ENCODE measurements at places on chromosomes 2 and 18.

DNA sequence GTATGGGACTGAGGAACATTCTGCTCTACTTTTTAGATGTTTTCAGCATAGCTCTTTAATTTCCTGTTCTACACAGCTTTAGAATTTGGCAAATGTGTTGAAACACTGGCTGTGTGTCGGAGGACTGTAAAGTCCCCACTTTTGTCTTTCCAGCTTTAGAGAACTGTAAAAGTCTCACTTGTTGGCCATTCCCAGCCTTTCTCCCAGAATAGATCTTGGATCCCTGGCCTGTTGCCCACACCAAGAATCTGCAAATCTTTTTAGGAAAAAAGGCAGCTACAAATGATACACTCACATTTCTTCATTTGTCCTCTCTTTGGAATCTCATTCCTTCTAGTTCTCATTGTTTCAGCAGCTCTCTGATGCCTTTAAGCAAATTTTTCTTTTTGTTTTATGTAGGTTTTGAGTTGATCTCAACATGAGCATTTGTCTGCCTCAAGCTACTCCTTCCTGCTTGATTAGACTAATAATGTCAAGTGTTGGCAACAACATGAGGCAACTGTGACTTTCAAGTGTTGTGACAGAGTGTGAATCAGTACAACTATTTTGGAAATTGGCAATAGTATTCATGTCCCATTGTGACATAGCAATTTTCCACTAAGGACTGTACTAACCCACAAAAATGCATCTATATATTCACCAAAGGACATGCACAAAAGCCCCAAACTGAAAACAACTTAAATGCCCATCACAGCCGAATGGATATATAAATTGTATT is 610.8 kb downstream of the EPHA4 start:
- DNase-seq, result no peak

DNA sequence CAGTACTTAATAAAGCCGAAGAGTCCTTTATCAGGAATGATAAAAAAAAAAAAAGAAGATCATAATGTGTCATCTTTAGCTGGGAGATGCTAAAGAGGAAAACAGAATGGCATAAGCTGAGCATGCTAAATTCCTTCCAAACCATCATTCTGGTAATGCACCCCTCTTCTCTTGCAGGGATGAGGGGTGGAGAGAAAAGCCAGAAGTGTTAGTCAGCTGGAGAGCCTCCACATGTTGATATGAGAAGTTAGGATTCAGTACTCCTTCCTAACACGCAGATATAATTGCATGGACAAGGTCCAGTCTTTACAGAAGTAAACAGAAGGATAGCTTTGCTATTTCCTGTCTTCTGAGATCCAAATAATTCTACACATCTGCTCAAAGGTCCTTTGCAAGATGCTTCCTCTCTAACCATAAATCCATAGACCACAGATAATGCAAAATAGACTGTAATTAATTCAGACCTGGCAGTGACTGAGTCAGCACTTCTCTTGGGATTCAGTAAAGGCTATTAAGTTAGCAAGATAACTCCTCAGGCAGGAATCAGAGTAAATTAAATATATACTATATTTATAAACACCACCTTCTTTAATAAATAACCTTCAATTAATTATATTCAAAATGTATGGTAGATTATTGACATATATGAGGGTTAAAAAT is 930.0 kb upstream of the KLHL29 start:
- DNase-seq, result no peak

- DNase-seq, result no peak
Observed at GRCh38 chr2:7043690-7044089, 126.5 kb downstream of the RNF144A start.

DNA sequence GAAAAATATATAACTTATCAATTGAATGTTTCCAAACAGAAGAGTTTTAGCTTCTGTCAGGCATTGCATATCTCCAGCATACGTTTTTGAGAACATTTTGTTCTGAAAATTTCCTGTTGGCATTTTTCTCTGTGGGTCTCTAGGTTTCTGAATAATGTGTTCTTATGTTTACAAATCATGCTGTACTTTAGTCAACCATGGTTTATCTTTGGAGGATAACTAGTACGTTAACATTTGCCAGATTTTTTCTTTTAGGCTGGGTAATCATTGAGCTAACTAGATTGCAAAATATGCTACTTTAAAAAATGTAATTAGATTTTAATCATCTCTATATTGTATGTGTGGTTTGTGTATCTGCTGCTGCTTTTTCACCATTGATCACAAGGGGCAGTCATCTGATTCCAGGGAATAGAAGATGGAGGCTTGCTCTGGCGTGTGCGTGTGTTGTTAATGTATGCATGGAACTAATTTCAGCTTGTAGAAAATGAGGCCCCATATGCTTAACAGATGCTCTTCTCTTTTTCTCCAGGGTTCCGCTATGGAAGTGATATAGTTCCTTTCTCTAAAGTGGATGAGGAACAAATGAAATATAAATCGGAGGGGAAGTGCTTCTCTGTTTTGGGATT is 21.3 kb downstream of the XRCC5 start:
- no peak for DNase-seq

GRCh38 chr2:16141641-16141921 is 201.2 kb downstream of the MYCN start:
- DNase-seq, result no peak

DNA sequence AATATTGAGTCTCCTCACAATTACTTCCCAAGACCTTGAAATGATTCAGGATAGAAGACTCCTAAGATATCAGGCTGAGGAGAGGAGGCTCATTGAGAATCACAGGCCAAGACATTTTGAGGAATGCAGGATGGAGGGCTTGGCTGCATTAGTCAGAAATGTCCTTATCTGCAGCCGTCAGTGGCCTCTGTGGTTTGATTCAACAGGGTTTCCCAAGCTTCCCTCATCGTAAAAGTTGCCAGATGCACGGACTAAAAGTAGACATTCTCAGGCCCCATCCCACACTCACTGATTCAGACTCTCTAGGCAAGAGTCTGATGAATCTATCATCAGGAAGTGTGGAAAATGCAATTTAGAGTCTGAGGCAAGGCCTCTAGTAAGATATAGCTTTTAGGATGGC is 34.0 kb upstream of the TMEM178A start:
- DNase-seq, result no peak

GRCh38 chr18:53946594-53946993 is 277.9 kb downstream of the MBD2 start:
- no peak for DNase-seq

DNA sequence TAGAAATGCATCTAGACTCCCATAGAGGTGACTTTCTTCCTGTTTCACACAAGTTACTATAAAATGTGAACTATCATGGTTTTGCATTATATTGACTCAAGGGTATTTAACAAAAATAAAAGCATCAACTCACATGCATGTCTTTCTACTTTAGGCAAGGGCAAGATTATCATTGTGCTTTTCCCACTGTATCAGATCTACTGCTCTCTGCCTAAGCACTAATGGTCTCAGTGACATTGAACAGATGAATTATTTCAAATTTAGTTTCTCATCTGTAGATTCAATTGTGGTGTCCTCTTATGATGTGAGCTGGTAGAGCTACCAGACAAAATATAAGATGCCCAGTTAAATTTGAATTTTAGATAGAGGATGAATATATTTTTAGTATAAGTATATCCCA is 113.9 kb downstream of the MTX2 start:
- DNase-seq, result no peak

GRCh38 chr18:5073026-5073944 is 123.8 kb downstream of the AKAIN1 start:
- no peak for DNase-seq

DNA sequence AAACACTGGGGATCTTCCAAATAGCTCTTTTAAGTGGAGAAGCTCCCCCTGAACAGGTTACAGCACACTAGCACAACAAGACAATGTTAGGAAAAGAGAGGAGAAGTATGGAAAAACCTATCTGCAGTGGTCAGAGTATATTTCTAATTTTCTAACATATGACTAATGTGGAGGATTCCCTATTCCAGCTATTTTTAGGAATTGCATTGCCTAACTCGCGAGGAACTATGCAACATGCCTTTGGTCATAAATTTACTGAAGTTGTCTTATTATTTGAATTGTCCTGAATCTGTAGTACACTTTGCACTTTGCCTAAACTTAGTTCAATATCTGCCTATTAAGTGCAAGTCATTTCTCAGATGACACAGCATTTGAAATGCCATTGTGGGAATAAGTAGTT is 381.4 kb downstream of the CCDC85A start:
- no peak for DNase-seq

DNA sequence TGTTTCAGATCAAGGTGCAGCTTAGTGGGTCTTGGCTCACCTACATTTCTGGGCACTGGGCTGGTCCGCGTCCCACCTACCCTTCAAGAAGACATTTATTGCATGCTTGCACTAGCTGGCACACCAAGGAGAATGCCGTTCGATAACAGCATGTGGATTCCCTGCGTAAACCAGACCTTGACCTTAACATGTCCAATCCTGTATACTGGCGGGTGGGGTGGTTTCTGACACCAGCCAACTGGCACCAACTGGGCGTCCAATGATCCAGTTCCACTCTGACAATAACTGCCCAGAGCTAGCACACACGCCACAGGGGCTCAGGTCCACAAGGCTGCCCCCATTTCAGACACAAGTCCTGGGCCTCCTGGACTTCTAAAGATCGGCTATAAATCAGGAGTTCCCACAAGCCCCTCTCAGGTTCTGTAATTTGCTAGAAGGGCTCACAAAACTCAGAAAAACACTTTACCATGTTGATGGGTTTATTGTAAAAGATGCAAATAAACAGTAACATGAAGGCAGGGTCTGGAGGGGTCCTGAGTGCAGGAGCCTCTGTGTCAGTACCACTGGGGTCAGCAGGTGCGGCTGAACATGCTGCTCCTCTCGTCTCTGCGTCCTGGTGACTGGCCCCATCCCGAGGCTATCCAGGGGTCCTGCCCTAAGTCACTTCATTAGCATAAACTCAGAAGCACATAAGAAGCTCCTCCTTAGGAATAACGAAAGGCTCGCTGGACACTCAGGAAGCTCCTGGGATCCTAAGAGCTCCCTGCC is 161.8 kb downstream of the HDAC4 start:
- DNase-seq, result no peak

DNA sequence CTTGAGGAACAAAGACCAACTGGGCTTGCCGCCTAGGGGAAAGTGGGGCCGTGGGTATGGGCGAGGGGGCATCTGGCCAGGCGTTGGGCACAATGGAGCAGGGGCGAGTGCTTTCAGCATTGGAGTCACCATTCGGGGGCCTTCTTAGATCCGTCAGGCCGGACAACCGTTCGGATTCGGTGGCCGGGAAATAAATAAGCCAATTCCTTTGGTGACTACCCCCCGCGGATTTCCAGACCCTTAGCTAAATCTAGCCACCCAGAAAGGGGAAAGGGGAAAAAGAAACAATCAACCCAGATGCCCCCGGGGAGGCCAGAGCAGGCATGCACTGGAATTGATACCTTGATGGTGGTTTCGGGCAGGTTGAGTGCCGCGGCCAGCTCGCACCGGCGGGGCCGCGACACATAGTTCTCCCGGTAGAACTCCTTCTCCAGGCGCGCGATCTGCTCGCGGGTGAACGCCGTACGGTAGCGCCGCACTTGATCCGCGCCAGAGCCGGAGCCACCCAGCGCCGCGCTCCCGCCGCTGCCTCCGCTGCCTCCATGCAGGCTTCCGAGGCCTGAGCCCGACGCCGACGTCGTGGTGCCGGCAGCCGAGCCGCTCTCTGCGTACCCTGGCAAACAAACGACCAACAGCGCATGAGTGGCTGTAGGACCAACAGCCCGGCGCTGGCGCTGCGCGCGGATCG is 1.8 kb downstream of the EVX2 start:
- no peak for DNase-seq

DNA sequence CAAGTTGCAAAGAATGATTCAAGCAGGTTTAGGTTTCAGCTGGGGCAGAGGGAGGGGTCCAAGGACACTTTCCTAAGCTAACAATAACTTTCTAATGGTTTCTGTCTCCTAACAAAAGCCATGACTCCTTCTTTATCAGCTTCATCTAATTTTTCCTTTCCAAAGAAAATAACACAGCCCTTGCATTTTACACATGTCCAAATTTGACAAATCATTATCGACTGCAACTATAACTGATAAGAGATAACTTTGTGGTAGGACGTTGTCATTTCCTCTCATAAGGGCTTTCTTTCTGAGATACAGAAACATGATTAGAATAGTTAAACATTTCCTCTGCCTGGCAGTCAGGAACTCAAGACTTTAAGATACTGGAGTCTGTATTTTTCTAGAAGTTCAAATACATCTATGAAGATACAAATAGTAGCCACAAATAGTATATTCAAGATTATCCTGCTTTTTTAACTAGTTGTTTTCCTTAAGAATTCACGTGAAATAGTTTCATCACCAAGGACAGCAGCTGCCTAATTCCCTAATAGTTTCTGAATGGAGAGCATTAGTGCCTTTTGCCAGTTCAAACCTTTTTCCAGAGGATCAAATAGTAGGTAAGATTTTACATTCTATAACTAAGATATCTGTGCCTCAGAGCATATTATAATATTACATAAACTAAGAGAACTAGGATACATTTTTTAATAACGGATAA is 263.2 kb downstream of the EXOC6B start:
- DNase-seq, result no peak

DNA sequence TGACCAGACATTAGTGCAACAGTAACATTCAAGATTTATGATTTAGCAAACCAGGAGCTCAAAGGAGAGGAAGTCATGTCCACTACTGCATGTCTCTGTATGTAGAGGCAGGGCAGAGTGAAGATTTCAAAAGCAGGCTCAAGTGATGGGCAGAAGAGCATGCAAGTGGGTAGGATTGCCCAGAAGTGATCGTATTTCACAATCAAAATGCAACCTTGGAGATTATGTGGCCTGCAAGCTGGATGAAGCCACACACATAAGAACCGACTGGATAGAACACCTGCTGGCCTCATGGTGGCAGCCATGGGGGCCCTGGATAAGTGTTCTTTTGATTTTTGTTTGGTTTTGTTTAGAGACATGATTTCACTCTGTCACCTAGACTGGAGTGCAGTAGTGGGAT is 286.8 kb upstream of the RAB12 start:
- DNase-seq, result no peak

- no peak for DNase-seq
Observed at GRCh38 chr2:164053021-164053420, 317.2 kb upstream of the FIGN start.

GRCh38 chr2:29749843-29750242 is 171.5 kb downstream of the ALK start:
- no peak for DNase-seq

- DNase-seq, result no peak
Observed at GRCh38 chr2:118498943-118499342, 348.5 kb downstream of the EN1 start.

- no peak for DNase-seq
Observed at GRCh38 chr2:177334940-177335543, 57.5 kb upstream of the AGPS start.

GRCh38 chr18:66280470-66280869 is 323.4 kb downstream of the CDH19 start:
- no peak for DNase-seq

- DNase-seq, result no peak
Observed at GRCh38 chr18:12282442-12283039, 25.5 kb upstream of the TUBB6 start.

- no peak for DNase-seq
Observed at GRCh38 chr2:186181625-186182024, 304.4 kb upstream of the ZC3H15 start.

DNA sequence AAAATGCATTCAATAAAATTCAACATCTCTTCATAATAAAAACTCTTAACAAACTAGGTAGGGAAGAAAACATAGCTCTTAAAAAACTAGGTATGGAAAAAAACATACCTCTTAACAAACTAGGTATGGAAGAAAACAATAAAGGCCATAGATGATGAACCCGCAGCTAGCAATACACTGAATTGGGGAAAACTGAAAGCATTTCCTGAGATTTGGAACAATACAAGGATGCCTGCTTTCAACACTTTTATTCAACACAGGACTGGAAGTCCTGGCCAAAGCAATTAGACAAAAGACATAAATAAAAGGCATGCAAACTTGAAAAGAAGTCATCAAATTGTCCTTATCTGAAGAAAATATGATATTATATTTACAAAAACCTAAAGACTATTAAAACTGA is 67.8 kb downstream of the NCKAP1 start:
- DNase-seq, result no peak

Data from caudate nucleus (tissue), 63 donors.